ENCODE measurements at places on chromosomes 5 and 9. TPM values are rescaled to one million over a fixed set of nuclear protein-coding genes. Genes with fewer than 3 reads are reported as not detected.
A peak's percentile ranks its signal among the peaks of the same experiment; 100 is the strongest.

- DNase-seq = no peak
These were observed 180.2 kb downstream of the HSPA4 start for GRCh38 chr5:133232011-133232410.

DNA sequence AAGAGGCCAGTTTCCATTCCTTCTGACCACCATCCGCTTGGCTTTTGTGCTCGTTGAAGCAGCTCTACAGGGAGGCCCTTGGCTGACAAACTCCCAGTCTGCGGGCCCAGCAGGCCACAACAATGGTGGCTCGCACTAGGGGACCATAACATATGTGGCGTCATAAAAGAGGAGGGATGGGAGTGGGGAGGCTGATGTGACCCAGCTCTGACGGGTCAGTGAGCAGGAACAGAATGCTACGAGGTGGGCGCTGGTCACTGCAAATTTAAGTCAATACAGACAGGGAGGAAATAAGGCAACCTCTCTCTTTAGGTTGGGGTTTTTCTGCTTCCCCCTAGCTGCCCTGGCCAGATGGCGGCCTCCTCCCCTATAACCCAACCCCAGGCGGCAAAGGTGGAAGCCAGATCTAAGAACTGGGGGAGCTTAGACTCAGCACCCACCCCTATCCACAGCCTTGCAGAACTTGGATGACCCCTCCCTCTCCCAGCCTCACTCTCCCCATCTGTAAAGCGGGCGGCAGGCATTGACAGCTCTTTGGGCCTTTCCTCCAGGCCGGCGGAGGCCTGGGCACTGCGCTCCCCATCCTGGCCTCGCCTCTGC, 778 bp downstream of the FRRS1L start:
- DNase-seq = no peak

DNA sequence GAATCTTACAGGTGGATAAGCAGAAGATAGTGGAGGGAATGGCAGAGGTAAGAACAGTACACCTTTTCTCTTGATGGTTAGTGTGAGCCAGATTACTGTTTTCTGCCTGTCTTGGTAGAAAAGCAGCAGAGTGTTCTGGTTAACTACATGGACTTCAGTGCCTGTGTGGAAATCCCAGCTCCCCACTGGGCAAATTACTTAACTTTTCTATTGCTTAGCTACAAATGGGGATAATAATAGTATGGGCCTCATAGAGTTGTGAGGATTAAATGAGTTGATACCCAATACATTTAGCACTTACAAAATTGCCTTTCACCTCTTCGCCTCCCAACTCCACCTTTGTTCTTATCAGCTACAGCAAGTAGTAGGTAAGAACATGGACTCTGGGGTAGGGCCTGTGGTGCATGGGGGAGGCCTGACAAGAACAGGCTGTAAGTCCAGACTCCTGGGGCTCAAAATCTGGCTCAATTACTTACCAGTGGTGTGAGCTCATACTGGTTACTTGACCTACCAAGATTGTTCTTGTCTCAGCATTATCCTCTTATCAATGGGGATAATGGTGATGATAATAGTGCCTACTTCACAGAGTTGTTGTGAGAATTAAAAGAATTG, 125.1 kb downstream of the LIFR start:
- no peak for DNase-seq

GRCh38 chr5:135602882-135603721, 24.3 kb upstream of the CXCL14 start:
- DNase-seq = no peak

- no peak for DNase-seq
These were observed 17.0 kb upstream of the UNC5A start for GRCh38 chr5:176793343-176793699.

GRCh38 chr9:131516100-131516499, 13.4 kb downstream of the POMT1 start:
- DNase-seq = no peak

DNA sequence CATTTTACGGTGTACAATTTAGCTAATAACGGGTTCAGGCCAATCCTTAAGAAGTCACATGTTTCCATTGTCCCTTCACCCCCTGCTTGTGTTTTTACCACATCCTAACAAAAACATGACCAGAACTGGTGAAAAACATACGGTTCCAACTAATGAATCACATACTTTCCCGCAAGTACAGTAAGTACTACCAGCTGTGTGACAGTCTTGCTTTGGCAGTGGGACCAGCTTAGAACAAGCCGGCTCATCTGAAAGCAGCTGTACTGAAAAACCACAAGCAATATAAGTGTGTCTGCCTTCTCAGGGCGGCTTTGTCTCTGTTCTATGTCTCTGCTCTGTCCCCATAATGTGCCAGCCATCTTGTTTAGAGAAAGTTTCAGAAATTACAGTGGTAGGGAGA, 242.5 kb downstream of the BNC2 start:
- DNase-seq = peak; percentile 97

GRCh38 chr5:36152324-36153297, 700 bp downstream of the SKP2 start:
- peak; percentile 48 for DNase-seq

DNA sequence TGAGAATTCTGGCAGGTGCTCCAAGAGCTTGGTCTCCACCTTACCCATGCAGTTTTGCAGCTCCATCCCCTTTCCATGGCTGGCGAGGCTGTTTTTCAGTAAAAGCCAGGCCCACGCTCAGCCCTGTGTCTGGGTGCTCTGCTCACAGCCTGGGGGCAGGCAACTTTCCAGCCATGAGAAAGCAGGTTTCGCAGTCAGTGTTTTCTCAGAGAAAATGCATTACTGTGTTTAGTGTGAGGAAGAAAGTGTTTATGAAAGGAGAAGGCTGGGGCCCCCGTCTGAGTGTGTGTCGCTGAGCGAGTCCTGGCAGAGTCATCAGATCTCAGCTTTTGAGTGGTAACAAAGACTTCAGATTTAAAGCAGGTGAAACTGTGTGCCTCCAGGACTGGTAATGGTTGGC, 248.1 kb downstream of the IRX1 start:
- DNase-seq = no peak

DNA sequence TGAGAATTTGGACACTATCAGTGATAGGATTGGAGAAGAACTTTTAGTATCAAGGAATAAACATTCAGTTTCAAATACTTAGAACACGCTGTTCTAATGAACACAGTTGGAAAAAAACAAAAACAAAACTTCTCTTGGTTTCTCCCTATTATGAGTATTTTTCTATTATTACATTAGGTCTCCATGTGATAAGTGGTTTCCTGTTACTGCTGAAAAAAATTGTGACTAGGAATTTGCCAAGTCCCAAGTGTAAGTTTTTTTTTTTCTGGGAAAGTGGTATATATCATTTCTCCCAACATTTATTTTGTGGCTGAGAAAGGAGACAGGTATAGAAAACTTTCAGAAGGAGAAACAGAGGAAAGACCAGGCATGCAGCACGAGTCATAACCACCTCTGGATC, 41.1 kb downstream of the PCSK1 start:
- DNase-seq = no peak

- no peak for DNase-seq
These were observed 305.0 kb upstream of the TNC start for GRCh38 chr9:115422932-115423440.

- no peak for DNase-seq
These were observed 125.9 kb downstream of the EHMT1 start for GRCh38 chr9:137744632-137745183.

DNA sequence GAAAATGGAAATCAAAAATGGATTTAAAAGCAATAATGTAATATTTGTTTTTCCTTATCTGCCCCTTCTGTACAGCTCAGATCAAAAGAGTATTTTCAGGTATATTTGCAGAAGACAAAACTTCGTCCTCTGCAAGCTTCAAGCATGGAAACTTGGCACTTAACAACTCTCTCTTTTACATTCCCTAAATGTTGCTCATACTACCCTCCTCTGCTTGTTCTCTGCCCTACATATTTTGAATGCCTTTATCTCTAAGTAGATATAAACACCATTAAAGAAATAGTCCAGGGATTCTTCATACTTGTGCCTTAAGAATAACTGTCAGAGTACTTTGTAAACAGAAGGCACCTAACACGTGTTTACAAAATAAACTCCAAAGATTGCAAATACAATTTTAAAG, 19.2 kb upstream of the SMC2 start:
- peak; percentile 86 for DNase-seq

GRCh38 chr5:1385395-1386273, 40.7 kb upstream of the CLPTM1L start:
- DNase-seq = peak; percentile 66

- peak; percentile 55 for DNase-seq
These were observed 234.2 kb downstream of the ZNF608 start for GRCh38 chr5:124512236-124512635.

GRCh38 chr5:55817030-55817429, 34.1 kb upstream of the IL31RA start:
- DNase-seq = no peak

- DNase-seq = peak; percentile 65
These were observed 65.2 kb downstream of the RAI14 start for GRCh38 chr5:34721327-34721726.

DNA sequence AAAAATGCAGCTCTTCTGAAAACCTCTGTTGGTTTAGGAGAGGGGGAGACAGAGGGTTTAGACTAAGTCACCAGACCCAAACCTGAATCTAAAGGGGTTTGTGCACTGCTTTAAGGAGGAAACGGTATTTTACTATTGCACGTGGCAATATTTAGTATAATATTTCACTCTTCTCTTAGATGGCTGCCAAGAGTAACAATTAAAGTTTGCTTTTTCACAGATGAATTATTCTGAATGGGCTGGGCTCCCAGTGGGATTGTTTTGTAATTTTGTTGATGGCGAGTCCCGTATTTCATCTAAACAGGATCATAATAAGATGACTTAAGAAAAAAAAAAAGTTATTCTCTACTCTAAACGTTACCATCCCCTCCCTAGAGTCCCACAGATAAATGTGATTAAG, 245.4 kb downstream of the PCSK5 start:
- no peak for DNase-seq

- DNase-seq = no peak
These were observed 703.4 kb upstream of the GRAMD2B start for GRCh38 chr5:125719681-125720347.

- no peak for DNase-seq
These were observed 155.3 kb downstream of the COL23A1 start for GRCh38 chr5:178434851-178435250.

DNA sequence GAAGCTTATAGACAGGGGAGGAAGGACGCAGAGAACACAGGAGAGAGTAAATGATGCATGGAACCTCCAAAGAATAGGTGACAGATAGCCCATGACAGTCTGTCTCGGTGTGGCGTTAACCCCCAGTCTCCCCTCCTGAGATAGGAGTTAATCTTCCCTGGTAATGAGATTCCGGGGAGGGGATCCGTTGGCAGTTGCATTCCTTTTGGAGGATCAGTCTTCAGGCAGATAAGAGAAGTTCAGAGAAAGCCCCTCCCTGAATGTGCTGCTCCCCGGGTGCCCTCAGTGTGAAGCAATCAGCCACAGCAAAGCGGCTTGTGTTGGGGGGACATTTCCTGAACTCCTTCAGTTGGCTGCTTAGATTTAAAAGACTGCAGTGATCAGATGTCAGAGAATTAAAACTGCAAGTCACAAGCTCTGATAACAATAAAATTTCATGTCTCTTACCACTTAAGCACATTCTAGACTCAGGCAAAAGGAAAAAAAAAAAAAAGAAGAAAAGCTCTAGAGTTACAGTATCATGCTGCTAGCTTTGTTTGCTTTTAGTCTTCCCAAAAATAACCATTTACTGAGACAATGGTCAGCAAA, 121.1 kb downstream of the EGFLAM start:
- DNase-seq = no peak

DNA sequence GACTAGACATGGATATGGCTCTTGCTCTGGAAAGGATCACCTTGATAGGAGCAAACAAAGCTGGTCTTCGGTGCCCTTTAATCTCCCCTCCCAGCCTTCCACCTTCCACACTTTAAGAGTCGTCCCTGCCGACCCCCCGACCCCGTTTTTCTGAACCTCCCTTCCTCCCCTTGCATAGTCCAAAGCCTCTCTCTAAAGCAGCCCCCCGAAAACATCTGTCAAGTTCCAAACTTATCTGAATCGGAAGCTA, 423 bp upstream of the NUP214 start:
- DNase-seq = no peak

GRCh38 chr5:1153428-1153827, 41.6 kb upstream of the SLC12A7 start:
- no peak for DNase-seq

DNA sequence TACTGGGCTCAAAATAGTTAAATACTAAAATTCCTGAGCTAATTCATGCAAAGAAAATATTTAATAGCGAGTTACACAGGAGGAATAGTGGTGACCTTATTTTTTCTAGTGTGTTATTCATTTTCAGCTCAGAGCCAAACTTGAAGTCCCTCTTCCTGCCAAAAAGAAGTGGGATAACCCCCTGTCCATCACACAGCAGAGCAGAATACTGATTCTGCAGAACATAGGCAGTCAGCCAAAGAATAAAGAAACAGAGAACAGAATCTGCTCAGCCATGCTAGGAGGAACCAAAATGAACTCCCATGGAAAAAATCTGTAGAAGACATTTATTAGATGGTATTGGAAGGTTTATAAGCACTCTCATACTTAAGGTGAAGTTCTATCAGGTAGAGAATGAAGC, 49.4 kb upstream of the GRIN3A start:
- no peak for DNase-seq

- DNase-seq = peak; percentile 43
These were observed 273.7 kb upstream of the PIK3R1 start for GRCh38 chr5:67941614-67942401.

DNA sequence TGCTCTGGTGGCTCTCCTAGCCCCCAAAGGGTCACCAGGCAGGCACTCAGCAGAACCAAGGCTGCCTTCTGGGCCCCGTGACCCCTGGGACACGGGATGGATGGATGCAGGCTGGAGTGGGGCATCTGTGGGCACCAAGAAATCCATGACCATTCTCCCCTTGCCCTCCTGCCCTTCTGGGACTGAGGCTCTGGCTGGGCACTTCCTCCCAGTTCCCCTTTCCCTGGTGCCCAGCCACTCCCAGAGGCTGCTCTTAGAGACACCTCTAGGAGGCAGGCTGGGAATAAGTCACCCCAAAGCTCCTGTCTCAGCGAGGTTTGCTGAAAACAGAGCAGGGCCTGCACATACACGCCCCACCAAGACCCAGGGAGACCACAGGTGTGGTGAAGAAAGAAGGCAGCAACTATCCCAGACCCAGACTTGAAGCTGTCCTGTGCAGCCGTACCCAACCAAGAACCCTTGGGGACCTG, 943 bp downstream of the STING1 start:
- peak; percentile 79 for DNase-seq

Gene TSLP
- total RNA-seq = not detected

Gene TPPP
- 0.13 TPM for total RNA-seq

Gene CSF2
- not detected for total RNA-seq

Gene SYK
- not detected for total RNA-seq

Gene FOXD4L6
- total RNA-seq = not detected

Gene ARHGEF28
- total RNA-seq = 8.9 TPM

Gene BHMT2
- total RNA-seq = 4.4 TPM

Gene RAD23B
- 124 TPM for total RNA-seq

Gene EFNA5
- not detected for total RNA-seq

Gene RNF224
- total RNA-seq = not detected

Gene KCNV2
- not detected for total RNA-seq

Gene THBS4
- total RNA-seq = 0.43 TPM

Gene SCGB3A1
- total RNA-seq = not detected

Gene PCDHGB1
- total RNA-seq = 0.25 TPM

Gene LCN15
- not detected for total RNA-seq

Gene GMCL2
- not detected for total RNA-seq

Gene GRM6
- total RNA-seq = not detected

Gene FCN2
- not detected for total RNA-seq

Gene OLFML2A
- total RNA-seq = 0.38 TPM

Gene RNF14
- 101 TPM for total RNA-seq

Gene PCDHB2
- total RNA-seq = 4.9 TPM

Gene TPD52L3
- total RNA-seq = not detected

Gene SNX24
- total RNA-seq = 20.8 TPM

All from GM23248 (cell line).